Stromal cell of bone marrow (primary cell): ENCODE measurements at places on chromosomes 2 and 18.
A peak's percentile ranks its signal among the peaks of the same experiment; 100 is the strongest.

GRCh38 chr2:20164061-20164733 lies 60.7 kb downstream of the SDC1 start:
- no peak for DNase-seq

DNA sequence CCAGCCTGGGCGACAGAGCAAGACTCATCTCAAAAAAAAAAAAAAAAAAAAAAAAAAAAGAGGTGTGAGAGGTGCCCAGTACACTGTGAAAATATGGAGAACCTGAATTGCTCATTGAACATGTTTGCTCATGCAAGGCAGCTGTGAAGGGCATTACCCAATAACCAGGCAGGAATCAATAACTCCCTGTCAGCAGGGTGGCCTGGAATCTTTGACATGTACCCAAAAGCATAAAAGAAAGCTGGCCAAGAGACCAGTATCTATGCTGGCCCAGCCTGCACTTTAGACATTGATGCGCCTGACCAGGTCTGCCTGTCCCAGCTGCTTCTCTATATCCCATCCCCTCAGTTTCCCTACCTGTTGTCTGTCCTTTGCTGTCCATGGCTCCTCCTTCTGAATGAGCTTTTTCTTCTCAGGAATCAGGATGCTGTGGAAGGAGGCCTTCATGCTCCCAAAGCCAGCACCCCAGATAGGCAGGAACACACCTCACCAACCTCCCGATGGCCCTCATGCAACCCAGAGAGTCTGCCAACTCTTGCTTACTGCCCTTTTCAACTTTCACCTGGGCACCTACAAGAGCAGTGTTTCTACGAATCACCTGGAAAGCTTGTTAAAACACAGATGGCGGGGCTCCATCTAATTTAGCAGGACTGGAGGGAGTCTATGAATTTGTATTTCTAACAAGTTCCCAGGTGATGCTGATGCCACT lies 83.4 kb upstream of the PPP1CB start:
- no peak for DNase-seq

GRCh38 chr2:178529194-178529593 lies 48.9 kb downstream of the PLEKHA3 start:
- no peak for DNase-seq

- no peak for DNase-seq
These were observed 34.6 kb downstream of the ZNF516 start for GRCh38 chr18:76460482-76460881.

GRCh38 chr18:25701821-25702220 lies 349.9 kb upstream of the ZNF521 start:
- no peak for DNase-seq

DNA sequence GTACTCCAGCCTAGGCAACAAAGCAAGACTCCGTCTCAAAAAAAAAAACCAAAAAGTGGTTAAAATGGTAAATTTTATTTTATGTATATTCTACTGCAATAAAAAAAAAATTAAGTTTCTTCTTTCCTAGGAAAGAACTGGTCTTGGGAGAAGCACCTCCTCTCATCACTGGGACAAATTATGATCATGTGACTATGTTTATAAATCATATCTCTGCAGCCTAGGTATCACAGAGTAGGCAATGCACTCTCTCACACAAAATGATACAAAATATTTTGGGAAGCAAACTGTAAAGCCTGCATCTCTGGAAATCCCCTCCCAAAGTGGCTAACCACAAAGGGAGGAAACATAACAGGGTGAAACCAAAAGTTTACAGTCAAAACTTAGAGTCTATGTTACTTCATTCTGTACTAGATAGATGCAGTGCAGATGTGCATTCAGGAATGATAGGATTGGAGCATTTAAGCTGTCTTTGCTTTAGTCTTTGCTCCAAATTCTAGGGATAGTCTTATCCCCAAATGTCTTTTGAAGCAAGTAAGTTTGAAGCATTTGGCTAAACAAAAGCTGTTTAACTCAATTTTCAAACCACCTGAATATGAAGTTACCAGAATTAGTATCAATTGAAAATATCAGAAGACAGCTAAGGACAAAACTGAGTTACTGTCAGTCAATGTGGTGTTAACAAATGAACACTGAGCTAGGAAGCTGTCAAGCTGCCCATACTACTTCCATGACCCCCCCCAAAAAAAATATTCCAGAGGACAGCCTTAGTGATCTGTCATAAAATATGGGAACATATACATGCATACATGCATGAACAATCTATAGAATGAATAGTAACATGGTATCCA lies 21.1 kb upstream of the MALT1 start:
- DNase-seq = no peak

DNA sequence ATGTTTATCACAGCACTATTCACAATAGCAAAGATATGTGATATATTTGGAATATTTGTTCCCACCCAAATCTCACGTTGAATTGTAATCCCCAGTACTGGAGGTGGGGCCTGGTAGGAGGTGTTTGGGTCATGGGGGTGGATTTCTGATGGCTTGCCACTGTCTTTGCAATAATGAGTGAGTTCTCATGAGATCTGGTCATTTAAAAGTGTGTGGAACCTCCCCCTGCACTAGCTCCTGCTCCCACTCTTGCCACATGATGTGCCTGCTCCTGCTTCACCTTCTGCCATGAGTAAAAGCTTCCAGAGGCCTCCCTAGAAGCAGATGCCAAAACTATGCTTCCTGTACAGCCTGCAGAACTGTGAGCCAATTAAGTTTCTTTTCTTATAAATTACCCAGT lies 72.2 kb upstream of the DYNC1I2 start:
- no peak for DNase-seq

DNA sequence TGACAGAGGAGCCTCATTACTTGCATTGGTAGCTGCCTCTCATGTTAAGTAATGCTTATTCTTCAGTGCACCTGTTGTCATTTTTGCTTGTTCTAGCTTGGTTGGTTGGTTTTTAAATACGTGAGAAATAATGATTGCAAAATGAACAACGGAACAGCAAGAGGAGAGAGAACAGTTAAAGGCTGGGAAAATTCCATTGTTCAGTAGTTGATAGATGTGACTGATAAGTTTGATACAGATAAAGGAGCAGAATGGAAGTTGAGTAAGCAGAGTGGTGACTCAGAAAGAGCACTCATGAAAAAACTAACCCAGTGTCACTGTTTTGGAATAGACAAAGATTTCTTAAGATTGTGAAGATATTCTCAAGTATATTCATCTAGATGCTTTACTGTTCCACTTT lies 50.5 kb downstream of the MTA3 start:
- DNase-seq = peak; percentile 32

DNA sequence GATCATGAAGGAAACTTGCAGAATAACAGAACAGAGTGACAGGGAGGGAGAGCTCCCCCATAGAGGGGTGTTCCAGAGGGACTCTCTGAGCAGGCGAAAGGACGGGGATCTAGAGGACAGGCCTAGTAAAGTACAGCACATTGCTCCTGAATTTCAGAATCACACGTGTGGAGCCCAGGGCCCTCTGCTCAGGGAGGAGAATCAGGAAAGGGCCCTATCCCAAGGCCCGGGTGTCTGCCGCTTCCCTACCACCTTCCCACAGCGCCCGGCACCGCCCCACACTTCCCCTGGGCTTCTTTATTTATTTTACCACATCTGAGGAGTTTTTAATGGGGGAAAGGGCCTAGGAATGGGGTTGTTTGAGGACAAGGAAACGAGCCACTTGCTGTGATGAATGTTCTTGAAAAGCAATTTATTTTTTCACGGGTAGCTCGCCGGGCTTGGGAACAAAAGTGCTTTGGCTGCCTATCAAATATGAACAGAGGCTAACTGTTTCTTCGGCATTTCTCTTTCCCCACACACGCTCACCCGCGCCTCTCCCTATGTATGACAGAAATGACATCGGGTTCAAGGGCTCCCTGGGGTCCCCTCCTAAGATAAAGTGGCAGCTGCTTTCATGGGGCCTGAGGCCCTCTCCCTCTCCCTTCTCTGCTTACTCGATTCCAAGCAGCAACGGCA lies 79.3 kb upstream of the GLI2 start:
- no peak for DNase-seq
